Frontal cortex (tissue), 4 donors: ENCODE measurements at places on chromosomes 5 and 9. TPM values are rescaled to one million over a fixed set of nuclear protein-coding genes. Genes with fewer than 3 reads are reported as not detected.

DNA sequence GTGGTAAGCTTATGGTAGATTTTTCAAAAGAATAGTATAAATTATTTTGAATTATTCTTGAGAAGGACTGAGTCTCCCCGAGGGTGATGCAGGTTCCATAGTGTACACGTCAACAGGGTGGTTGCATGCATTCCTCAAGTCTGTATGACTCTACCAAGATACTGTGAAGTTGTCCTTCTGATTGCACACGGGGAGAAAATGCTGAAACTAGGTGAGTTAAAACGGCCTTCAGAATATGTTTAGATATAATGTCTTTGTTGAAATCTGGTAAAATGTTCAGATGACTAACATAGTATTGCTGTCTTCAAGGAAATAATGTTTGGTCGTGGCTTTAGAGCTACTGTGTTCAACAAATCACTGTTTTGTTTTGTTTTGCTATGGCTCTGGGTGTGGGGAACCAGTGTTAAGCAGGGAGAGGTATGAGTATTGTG, 22.4 kb upstream of the TNFAIP8 start:
- no peak for DNase-seq

- DNase-seq: no peak
Observed at GRCh38 chr5:133679534-133679933, 67.2 kb upstream of the FSTL4 start.

GRCh38 chr5:119286511-119287488, 69.0 kb upstream of the TNFAIP8 start:
- no peak for DNase-seq

- no peak for DNase-seq
Observed at GRCh38 chr5:125837866-125838265, 585.3 kb upstream of the GRAMD2B start.

CHMP5 gene
- 119 TPM for total RNA-seq

NPR3 gene
- total RNA-seq: 19.2 TPM

DNA sequence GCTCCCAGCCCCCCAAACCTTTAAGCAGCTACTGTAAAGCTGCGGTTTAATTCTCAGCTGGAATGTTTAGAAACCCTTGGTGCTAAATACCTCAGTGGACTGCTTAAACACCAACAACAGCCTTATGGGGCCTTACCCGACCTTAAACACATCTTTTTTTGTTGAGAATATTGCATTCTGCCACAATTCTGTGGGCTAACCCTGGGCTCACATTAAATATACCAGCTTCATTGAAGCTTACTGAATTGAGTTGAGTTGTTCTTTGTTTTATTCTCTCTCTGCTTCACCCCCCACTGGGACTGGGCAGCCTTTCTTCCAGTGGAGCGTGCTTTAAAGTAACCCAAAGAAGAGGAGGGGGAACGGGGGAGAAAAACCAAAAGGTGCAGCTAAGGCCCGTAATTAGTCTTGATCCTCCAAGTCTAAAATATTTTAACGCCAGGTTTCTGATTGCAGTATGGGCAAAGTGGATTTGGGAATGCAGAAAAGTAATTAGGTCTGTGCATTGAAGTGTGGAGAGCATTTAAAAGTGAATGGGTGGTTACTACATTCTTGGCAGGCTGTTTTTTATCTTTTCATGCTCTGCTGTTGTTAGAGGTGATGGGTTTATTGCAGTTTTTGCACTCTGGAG, 281.2 kb downstream of the NR2F1-AS1 start:
- DNase-seq: no peak

AGXT2 gene
- not detected for total RNA-seq

RASEF gene
- 0.41 TPM for total RNA-seq

- no peak for DNase-seq
Observed at GRCh38 chr5:160029540-160030139, 20.7 kb downstream of the TTC1 start.

GRCh38 chr9:69089491-69089890, 53.9 kb downstream of the FXN start:
- DNase-seq: no peak

GRCh38 chr5:16406630-16407029, 59.0 kb downstream of the ZNF622 start:
- no peak for DNase-seq

CMBL gene
- total RNA-seq: 4.5 TPM

DNA sequence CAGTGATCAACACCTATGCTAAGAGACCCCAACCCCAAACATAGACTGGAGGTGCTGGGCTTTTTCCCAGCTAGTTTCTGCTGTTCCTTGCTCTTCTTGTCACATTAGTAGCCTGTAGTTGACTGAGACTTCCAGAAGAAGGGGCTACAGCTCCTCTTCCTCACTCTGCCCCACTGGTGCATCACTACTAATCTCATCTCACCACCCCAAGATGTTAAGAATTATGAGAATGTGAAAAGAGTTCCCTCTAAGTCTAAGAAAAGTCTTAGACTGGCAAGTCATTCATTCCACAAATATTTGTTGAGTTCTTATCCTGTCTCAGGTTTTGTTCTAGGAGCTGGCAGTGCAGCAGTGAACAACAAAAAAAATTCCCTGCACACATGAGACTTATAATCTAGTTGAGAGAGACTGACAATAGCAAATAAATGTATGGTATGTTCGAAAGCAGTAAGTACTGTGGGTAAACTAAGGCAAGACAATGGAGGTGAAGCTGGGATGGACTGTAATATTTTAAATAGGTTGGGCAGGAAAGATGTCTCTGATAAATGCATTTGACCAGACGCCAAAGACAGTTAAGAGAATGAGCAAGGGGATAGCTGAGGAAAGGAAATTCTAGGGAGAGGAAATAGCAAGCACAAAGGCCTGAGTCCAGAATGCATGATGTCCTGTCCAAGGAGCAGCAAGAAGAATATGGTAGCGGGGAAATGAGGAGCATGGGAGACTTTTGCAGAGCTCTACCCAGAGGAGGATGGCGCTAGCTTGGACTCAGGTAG, 92.3 kb downstream of the PTCD2 start:
- no peak for DNase-seq

GRCh38 chr5:55852503-55852902, 1.3 kb downstream of the IL31RA start:
- no peak for DNase-seq

OR1J2 gene
- not detected for total RNA-seq

PIGO gene
- total RNA-seq: 6.9 TPM

DNA sequence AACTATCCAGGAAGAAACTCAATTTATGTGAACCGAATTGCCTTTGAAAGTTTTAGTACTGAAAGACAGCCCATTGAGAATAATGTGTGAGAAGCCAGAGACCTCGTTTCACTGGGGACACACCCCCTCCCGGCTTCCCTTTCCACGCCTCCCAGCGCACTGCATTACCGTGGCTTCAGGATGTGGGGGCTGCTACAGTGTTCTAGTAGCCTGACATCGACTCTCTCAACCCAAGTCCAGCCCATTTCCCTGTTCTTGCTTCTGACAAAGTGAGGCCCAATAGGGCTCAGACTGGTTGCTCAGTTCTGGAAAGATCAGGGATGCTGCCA, 3.5 kb downstream of the PAX5 start:
- no peak for DNase-seq

DNA sequence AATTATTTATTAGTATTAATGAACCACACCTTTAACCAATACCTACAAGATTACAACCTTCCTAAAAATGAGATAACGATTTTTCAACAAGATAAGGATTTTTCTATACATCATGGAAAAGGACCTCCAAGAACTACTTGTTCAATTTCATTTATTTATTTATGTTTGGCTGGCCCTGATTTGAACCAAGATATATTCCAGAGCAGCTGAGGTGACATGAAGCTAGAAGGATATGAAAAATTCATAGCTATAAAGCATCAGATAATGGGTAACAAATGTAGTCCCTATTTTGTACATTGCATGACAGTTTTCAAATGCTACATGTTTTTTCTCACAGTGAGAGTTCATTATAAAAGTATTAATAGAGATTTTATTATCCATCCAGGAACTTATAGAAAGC, 798.5 kb upstream of the ARRDC3 start:
- no peak for DNase-seq

DNA sequence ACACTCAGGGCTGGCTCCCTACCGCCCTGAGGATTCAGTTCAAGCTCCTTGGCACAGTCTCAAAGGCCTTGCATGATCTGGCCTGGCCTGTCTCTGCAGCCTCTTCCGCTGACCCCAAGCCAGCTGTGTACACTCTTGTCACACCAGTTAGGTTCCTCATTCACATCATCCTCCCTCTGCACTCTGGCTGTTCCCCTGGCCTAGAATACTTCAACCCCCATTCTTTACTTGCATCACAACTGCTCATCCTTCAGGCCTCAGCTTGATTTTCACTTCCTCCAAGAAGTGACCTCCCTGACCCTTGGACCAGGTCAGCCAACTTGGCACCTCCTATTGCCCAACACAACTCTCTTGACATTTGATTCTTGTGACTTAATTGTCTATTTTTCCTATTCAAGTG, 18.9 kb upstream of the PFDN1 start:
- no peak for DNase-seq
